ENCODE measurements at places on chromosomes 13 and 19. TPM values are rescaled to one million over a fixed set of nuclear protein-coding genes. Genes with fewer than 3 reads are reported as not detected.

DOCK9 gene
- 178 TPM for total RNA-seq

KASH5 gene
- not detected for total RNA-seq

ACTL9 gene
- total RNA-seq: not detected

DKKL1 gene
- total RNA-seq: not detected

TTC9B gene
- total RNA-seq: not detected

LGALS14 gene
- total RNA-seq: not detected

ZNF561 gene
- total RNA-seq: 20.6 TPM

TEX26 gene
- 1.7 TPM for total RNA-seq

PRODH2 gene
- not detected for total RNA-seq

HIPK4 gene
- 1.1 TPM for total RNA-seq

ZIC2 gene
- not detected for total RNA-seq

KLK14 gene
- not detected for total RNA-seq

USHBP1 gene
- 4.7 TPM for total RNA-seq

Data from gastroesophageal sphincter (tissue), 4 donors.